ENCODE measurements at places on chromosomes 4 and X.
A peak's percentile ranks its signal among the peaks of the same experiment; 100 is the strongest.

GRCh38 chr4:1246111-1246881 lies 2.6 kb downstream of the CTBP1 start:
- DNase-seq = no peak

- DNase-seq = peak; percentile 8
These were observed 95.4 kb downstream of the COL25A1 start for GRCh38 chr4:109207061-109207460.

- DNase-seq = no peak
These were observed 129.7 kb downstream of the CFAP299 start for GRCh38 chr4:80465238-80465637.

GRCh38 chrX:71098302-71098701 lies 2.7 kb downstream of the FOXO4 start:
- DNase-seq = no peak

- DNase-seq = peak; percentile 27
These were observed 5.4 kb downstream of the HTRA3 start for GRCh38 chr4:8274765-8275547.

DNA sequence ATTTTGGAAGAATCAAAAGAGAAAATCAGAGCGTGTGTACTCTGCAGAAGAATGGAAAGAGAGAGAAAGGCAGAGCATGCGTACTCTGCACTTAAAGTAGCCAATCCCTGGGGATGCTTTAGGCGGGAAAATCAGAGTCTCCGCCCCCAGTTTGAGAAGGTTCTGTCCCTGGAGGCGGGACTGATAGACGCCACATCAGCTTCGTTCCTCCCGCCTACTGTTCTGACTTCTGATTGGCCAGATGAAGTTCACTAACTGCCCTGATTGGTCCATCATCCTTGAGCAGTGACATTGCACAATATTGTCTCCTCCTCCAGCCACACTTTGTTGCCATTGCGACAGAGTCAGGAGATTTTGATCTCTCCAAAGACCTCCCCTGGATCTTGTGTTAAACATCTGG lies 23.8 kb downstream of the SSX1 start:
- no peak for DNase-seq

GRCh38 chrX:809081-809480 lies 178.5 kb downstream of the SHOX start:
- DNase-seq = no peak

DNA sequence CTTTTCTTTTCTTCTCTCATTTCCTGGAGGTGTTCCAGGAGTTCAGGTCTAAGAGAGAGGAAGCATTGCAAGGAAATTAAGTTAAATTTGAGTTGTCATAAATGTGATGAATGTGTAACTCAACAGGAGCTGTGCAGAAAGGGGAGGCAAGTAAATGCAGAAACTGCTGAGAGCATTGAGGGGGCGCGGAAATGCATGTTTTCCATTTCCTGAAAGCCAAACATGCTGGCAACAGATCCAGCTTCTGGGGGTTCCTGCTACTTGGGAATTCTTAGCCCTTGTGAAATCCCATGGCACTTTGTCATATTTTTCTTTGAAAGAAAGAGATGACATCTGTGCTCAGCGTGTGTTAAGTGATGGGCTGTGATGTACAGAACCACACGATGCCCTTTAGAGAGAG lies 33.8 kb upstream of the NAP1L5 start:
- DNase-seq = no peak

DNA sequence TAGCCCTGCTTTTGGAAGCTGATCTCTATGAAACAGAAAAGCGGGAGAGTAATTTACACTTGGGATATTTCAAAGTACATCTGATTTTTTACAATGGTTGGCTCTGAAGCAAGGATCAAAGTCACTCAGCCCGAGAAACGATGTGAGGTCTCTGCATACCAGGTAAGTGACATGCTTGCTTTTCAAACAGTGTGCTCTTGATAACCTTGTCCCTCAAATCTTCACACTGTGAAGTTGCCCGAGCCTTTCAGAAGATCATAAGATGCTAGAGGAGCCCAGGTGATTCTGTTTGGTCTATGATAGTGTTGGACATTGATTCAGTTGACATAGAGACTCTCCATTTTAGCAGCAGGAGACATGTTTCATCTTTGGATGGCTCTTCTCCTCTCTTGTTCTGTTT lies 47.1 kb upstream of the KLHL34 start:
- DNase-seq = no peak

- DNase-seq = no peak
These were observed 348.6 kb downstream of the GRXCR1 start for GRCh38 chr4:43241104-43241503.

DNA sequence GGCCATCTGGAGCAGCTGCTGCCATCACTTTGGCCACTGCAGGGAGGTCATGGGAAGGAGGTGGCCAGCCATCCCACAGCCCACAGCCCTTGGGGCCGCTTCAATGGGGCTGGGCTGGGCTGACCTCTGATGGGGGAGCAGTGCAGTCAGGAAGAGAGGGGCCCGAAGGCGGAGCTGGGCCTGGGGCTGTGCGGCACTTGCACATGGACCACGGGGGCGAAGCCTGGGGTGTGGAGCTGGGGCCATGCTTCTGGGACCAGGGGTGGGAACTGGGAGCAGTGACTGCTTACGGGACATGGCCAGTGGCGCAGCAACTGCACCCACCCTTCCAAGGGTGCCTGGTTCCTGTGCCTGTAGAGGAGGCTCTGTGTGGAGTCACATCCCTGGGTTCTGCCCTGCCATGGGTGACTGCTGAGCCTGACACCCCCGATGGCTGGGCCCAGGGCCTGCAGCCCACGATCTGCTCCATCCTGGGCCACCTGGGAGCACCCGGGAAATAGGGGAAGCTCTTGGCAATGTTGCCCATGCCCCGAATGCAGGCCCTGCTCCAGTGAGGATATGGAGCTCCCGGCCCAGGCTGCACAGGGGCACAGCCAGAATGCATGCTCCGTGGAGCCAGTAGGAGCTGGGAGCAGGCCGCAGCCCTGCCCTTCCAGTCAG lies 22.4 kb upstream of the SULT1B1 start:
- no peak for DNase-seq

- no peak for DNase-seq
These were observed 165.0 kb downstream of the AMELX start for GRCh38 chrX:11458170-11458569.

- DNase-seq = no peak
These were observed 5.5 kb downstream of the DDIT4L start for GRCh38 chr4:100184787-100185186.

DNA sequence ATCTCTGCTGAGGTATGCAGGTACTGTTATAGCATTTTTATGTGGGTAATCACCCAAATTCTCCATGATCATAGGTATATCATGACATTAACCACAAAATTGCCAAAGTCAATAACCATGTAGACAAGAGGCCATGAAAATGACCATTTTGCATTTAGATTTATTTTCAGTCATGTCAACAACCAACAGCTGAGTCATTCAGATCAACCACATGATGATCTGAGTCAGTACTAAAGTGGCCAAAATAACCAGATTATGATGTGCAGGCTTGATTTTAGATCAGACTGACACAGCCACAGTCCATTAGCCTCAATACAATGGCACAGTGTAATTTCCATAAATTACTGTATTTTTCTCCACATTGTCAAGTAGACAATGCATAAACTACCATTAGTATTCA lies 240.5 kb downstream of the GRIA3 start:
- DNase-seq = no peak

GRCh38 chrX:147173594-147173993 lies 359.1 kb upstream of the CXorf51A start:
- DNase-seq = no peak

GRCh38 chr4:145308598-145308997 lies 128.2 kb upstream of the OTUD4 start:
- no peak for DNase-seq

DNA sequence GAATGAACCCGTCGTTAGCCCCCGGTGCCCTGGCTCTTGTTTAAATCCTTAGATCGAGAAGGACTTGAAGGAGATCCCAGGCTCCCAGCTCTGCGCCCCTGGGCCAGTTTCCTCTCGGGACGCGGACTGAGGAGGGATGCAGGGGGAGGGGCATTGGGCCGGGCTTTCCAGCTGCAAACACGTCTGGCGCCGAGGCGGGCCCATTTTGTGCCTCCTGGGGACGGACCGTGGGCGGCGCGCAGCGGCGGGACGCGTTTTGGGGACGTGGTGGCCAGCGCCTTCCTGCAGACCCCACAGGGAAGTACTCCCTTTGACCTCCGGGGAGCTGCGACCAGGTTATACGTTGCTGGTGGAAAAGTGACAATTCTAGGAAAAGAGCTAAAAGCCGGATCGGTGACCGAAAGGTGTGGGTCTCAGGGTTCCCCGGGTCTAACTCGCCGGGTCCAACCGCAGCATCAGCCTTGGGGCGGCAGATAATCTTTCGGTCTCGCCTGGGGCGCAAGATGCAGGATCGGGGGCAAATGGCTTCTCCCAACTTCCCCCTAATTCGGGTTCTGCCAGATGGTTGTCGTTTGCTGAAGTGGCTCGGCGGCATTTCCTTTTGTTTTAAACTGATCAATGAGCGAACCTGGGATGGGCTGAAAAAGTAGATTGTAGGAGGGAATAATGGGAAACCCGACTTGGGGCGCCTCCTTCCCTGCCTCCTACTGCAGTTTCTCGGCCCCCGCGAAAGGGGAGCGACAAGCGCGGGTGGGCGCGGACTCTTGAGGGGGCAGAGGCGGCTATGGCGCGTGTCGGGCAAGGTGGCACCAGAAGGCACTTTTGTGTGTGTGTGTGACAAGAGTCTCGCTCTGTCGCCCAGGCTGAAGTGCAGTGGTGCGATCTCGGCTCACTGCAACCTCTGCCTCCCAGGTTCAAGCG lies 2.9 kb downstream of the PDGFRA start:
- DNase-seq = no peak

- no peak for DNase-seq
These were observed 23.4 kb downstream of the PDE6B start for GRCh38 chr4:648579-649292.

GRCh38 chr4:174110180-174110579 lies 173.3 kb downstream of the FBXO8 start:
- no peak for DNase-seq

GRCh38 chr4:123064390-123064789 lies 142.0 kb upstream of the NUDT6 start:
- DNase-seq = no peak

DNA sequence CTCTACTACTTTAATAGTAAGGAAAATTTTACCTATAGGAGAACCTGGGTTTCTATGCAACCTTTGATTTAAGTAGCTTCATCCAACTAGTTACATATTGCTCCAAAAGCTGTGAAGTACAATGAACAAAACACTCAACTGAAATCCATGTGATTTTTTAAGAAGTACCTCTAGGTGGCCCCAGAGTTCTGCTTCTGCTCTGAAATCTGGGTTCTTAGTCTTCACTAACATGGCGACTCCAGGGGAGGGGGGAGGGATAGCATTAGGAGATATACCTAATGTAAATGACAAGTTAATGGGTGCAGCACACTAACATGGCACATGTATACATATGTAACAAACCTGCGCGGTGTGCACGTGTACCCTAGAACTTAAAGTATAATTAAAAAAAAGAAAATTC lies 73.4 kb upstream of the MAGEB2 start:
- no peak for DNase-seq

DNA sequence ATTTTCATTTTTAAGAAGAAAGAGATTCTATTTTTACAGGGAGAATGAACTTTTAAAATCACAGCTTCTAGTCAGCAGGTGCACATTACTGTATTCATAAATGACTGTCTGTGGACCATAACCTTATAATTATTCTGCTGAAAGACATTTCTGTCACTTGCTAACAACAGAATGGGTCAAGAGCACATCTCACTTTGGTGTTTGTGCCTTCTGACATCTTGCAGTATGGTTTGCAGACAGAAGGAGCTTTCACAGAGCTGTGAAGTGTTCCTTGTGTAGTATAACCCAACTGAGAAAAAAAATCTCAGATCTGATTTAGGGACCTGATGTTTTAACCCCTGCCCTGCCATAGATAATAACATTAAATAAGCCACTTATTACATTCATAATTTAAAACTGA lies 131.4 kb upstream of the CTSO start:
- no peak for DNase-seq

- no peak for DNase-seq
These were observed 95.1 kb upstream of the GRIA3 start for GRCh38 chrX:123088930-123089329.

GRCh38 chr4:147581606-147582350 lies 35.4 kb upstream of the TMEM184C start:
- no peak for DNase-seq

- DNase-seq = no peak
These were observed 89.4 kb downstream of the EFNB1 start for GRCh38 chrX:68918202-68918601.

- no peak for DNase-seq
These were observed 11.2 kb downstream of the ADAM29 start for GRCh38 chr4:174929346-174929745.

- no peak for DNase-seq
These were observed 2.2 kb upstream of the DCUN1D4 start for GRCh38 chr4:51840781-51841180.

- DNase-seq = no peak
These were observed 9.1 kb downstream of the PPAT start for GRCh38 chr4:56426273-56426672.

GRCh38 chrX:105477351-105477750 lies 256.9 kb upstream of the TEX13A start:
- no peak for DNase-seq

DNA sequence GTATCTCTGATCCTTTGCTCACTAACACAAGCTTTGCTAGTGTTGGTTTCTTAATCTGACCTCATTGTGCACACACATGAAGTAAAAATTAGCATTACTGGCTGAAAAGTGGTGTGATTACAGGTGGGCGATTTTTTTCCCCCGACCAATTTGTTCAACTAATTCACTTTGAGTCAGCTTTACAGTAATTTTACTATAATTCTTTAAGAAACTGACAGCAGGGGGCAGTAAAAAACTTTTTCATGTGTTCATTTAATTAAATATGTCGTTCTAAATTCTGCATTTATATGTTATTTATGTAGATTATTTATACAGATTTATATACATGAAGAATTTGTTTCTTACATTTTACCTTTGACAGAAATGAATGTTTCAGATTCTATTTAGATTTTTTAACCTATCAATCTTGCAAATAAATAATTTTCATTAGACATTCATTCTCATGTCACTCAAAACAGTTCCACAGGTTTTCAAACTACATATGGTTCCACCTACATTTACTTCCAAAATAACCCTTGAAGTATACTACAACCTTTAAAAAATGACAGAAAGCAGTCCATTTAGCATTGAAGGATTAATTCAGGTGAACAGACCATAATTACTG lies 17.5 kb downstream of the PALLD start:
- DNase-seq = no peak

DNA sequence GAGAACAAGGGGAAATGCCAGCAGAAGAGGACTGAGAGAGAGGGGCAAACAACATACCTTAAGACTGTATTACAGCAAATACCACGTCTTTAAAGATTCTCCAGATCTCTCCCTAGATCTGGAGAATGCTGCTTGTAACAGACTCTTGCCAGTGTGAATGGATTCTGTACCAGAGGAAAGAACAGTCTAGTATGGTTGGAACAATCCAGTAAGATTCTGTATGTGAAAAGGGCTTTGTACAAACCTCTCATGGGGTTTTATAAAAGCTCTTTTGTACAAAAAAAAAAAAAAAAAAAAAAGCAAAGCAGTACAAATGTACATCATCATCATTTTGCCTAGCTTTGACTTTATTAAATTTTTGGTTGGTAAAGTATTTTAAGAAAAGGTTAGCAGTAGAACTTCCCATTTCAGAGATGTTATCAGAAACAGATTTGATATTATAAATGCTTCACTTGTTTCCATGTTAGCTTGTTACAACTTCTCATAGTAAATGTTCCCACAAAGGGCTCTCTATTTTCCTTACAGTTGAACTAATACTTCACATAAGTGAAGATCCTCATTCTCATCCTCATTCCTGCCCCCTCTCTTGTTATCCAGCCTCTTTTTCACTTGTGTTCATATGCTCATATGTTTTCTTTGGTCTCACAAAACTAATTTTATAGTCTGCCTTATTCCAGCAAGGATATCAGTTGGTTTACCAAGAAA lies 144.2 kb downstream of the EDA start:
- no peak for DNase-seq
